ENCODE measurements at places on chromosomes 16 and 17.

DNA sequence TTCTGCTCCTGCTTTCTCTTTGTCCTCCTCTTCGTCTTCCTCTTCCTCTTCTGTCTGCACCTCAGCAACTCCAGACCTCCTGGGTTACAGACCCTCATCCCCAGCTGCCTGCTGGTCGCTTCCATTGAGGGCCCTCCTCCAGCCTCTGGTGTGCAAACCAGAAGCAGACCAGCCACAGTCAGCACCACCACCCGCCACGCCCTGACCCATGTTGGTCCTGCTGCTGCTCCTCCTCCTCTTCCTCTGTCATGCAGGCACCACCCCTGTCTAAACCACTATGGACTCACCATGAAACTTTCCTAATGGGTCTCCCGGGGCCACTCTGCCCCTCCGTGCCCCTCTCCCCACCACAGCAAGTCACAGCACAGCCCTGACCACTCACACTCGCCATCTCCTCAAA, 11.4 kb upstream of the OGFOD3 start:
- DNase-seq = no peak

DNA sequence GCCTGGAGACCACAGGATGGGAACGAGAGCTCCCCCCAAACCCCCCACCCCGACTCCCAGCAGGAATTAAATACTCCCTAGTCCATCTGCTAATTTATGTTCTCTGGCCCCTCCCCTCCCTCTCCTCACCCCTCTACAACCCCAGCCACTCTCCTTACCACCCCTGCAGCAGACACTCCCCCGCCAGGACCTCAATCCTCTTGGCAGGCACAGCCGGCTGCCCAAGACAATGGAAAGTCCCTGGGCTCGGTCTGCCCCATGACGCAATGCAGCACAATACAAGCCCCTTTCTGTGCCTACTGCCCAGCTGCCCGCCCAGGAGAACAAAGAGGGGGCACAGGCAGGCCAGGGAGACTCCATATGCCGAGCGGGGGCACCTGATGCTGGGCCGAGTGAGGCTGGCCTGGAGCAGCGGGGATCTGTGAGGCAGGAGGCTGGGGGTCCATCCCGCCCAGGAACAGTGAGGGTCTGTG, 30.3 kb upstream of the CDC42EP4 start:
- DNase-seq = no peak

GRCh38 chr17:76530095-76530723, 7.3 kb downstream of the CYGB start:
- no peak for DNase-seq

DNA sequence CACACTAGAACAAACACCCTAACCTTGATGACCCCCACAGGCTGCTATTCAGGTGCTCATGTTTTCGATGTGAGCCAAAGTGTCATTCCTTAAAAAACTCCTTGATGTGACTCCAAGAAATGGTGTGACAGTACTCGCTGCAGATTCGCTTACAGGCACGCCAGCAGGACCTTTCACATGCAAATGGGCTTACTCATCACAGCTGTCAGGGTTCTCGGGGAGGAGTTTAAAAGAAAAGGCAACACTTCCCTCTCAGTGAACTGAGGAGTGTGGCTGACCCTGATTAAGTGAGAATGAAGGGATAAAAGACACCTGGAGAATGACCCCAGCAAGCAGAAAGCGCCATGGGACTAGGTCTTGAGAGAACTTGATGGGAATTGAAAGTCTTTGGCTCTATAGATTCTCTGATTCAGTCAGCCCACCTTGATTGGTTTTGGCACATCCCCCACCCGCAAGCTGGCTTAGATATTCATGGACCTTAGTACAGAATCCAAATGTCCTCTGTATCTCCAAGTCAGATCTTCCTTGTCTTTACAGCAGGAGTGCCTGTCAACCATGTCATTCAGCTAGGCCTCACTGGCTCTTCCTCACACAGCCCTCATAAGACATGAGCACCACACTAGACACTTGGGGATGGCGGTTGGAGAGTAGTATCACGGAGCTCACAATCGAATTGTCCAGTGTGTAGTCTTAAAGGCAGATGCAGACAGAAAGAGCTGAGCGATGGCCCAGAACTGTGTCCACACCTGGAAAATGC, 82.6 kb downstream of the HIC1 start:
- no peak for DNase-seq

- DNase-seq = no peak
Measured at GRCh38 chr16:89363621-89364393, 126.6 kb downstream of the ANKRD11 start.

DNA sequence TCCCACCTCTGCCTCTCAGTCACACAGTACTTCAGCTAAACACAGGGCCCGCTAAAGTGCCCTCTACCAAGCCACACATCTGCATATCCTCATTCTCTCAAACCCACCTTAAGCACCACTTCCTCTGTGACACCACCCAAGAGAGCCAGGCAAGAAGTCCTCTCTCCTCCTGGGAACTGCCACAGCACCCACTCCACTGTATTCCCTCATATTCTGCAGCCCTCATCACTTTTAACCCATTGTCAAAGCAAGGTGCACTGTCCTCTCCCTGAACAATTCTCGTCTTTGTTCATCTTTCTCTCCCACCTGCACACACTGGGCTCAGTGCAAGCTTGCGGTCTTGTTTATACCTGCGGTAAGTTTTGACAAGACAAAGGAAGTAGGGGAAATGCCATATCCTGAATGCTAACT, 13.6 kb downstream of the CHD9 start:
- DNase-seq = no peak

GRCh38 chr16:84178892-84179611, 7.8 kb downstream of the TAF1C start:
- DNase-seq = no peak

- no peak for DNase-seq
Measured at GRCh38 chr17:27891841-27892240, 1.3 kb downstream of the LYRM9 start.

DNA sequence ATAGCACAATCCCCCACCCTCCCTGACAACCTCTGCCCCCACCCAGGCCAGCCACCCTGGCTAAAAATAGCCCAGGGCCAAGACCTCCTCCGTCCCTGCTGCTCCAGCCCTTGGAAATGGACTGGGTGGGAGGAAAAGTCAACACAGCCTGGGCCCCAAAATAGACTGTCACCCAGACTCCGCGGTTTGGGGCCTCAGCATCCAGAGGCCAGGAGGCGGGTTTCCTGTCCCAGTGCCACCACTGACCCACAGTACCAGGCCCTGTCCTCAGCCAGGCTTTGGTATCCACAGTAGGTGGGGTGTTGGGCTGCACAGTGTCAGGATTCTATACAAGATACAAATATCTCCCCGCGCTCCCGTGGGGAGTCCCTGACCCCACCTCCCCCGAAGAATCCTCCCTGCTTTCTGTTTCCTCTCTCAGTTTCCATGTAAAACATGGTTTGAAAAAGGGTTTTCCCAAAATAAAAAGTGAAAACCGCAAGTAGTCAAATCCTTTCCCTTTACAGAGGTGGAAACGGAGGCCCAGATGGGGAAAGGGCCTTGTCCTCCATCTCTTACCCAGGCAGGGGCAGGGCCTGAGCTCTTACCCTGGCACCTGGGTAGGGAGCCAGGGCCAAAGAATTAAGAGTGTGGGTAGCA, 20.1 kb downstream of the CPNE2 start:
- DNase-seq = no peak

- no peak for DNase-seq
Measured at GRCh38 chr16:15865742-15866141, 8.9 kb upstream of the MYH11 start.

DNA sequence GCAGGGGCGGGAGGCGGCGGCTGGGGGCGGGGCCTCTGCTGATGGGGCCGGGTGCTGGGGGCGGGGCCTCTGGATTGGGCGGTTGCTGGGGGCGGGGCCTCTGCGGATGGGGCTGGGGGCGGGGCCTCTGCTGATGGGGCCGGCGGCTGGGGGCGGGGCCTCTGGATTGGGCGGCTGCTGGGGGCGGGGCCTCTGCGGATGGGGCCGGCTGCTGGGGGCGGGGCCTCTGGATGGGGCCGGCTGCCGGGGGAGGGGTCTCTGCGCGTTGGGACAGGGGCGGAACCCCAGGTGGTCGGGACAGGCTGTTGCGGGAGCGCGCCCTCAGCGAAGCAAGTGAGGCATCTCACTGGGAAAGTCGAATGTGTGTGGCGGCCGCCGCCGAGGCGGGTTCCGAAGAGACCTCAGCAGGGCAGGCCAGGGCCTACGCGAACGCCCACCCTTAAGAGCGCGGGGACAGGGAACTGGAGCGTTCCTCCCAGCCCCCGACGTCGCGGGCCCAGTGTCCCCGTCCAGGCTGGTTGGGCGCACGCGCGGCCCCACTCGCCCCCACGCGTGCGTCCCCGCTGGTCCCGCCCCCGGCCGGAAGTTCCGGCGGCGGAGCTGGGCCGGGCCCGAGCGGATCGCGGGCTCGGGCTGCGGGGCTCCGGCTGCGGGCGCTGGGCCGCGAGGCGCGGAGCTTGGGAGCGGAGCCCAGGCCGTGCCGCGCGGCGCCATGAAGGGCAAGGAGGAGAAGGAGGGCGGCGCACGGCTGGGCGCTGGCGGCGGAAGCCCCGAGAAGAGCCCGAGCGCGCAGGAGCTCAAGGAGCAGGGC, at the start of gene STUB1:
TSS of gene STUB1 (plus strand) at position 597 of the 811 bp plus-strand sequence. CDS start at position 713, 116 bp downstream.
- peak; percentile 93 for DNase-seq

- no peak for DNase-seq
Measured at GRCh38 chr16:80680046-80680445, 124.4 kb downstream of the CDYL2 start.

DNA sequence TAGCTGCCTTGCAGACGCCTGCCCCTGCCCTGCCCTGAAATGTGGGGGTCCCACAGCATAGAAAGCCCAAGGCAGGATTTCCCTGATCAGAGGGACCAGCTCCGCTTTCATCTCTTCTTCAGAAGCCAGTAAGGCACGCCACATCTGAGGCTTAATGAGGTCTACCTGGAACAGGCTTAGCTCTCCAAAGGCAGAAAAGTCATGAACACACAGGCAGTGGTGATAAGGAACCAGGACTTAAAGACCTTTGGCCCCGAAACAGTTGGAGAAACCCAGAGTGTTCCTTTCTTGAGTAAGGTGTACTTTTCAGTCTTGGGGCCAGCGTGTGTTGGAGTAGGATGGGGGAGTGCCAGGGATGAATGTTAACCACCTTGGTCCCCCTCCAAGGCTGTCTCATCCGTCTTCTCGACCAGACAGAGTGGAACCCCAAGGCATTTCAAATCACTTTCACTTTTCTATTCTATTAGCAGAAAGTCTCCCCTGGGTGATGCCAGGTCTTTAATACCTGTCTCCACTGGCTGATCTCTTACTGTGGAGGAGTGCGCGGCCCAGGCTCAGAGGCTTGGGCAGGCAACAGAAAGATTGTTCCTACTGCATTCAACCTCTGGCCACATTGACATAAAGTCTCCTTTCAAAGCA, 43.9 kb downstream of the TMEM186 start:
- no peak for DNase-seq

DNA sequence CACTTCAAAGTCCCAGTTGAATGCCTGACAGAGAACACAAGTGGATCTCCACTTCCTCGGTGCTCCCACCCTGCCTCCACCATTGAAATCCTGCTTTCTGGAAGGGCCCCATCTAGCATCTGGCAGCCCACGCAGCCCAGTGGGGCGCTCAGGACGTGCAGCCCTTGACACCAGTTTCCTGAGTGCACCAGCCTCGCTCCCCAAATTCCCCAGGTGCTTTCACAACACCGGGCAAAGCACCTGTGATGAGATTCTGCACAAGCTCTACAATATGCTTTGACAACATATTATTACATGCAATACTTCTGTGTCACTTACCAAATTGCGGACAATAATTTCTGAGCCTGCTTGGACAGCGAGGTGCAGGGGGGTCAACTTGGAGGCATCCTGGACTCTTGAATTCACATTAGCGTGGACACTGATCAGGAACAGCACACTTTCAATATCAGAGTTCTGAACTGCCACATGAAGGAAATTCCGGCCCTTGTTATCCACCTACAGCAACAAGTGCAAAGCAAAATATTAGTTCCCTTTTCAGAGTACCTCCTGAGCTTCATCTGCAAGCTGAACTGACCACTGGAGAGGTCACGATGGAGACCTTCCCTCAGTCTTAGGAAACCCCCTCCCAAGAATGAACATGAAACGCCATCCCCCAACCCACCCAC, 33.9 kb downstream of the CYB5D2 start:
- DNase-seq = no peak

DNA sequence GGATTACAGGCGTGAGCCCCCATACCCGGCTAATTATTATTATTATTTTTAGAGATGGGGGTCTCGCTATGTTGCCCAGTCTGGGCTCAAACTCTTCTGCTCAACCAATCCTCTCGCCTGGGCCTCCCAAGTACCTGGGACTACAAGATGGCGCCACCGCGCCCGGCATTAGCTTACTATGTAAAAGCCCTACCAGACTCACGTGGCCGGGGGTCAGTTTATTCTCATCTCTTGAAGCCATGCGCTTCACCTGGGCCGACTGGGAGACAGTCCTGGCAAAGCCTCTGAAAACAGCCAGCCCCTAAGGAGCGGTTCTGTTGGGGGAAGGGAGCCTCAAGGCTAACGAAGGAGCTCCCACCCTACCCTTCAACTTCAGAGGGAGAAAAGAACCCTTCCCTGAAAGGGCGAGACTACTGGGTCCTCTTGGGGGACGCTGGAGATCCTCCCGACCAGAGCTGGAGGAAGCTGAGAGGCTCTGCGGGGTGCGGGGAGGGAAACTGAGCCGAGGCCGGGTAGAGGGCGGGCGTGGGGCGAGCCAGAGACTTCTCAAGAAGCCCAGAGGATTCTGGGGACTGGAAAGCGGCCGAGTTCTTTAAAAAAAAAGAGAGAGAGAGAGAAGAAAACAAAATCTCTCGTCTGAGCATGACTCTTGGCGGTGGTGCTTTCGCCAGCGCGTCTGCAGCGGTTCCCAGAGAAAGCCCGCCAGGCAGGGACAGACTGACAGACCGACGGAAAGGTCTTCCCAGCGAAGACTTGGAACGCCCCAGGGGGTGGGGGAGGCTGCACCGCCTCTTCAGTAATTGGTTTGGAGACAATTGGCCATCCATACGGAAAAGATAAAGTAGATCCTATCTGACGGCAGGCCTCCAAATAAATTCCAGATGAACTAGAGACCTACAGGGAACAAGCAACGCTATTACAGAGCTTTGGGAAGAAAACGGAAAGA, 5.6 kb upstream of the TUBG2 start:
- DNase-seq = no peak

GRCh38 chr16:23213831-23214230, 31.3 kb downstream of the SCNN1G start:
- no peak for DNase-seq

DNA sequence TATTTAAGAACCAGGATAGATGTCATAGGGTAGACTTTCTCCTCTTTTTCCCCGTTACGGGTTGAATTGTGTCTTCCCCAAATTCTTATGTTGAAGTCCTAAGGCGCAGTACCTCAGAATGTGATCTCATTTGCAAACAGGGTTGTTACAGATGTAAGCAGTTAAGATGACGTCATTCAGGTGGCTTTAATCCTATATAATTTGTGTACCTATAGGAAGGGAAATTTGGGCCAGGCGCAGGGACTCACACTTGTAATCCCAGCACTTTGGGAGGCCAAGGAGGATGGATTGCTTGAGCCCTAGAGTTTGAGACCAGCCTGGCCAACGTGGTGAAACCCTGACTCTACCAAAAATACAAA, 99.5 kb upstream of the DHX40 start:
- DNase-seq = no peak

DNA sequence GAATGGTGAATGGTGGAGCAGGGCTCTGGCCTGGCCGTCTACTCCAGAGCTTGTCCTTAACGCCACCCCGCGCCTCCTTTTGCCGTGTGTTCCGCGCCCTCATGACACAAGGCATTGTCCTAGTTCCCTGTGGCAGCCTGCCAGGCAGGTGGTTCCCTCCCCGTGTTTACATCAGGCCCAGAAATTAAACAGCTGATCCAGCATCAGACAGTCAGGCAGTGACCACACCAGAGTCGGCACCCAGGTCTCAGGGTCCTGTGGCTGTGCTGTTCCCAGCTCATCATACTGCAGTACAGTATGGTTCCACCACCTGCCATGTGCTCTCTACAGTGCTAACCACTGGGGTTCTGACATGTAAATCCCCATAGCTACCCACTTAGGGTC, 119.7 kb downstream of the RAB11FIP4 start:
- DNase-seq = no peak

All from NCI-H187 (cell line).